Activated T-cell treated with anti-CD3 and anti-CD28 coated beads for 1 hour (primary cell): ENCODE measurements at places on chromosomes 1 and 21.

- no peak for DNase-seq
These were observed 9.4 kb downstream of the PGM1 start for GRCh38 chr1:63602629-63603028.

- DNase-seq = no peak
These were observed 1647.9 kb downstream of the PLA2G4A start for GRCh38 chr1:188476606-188477005.

DNA sequence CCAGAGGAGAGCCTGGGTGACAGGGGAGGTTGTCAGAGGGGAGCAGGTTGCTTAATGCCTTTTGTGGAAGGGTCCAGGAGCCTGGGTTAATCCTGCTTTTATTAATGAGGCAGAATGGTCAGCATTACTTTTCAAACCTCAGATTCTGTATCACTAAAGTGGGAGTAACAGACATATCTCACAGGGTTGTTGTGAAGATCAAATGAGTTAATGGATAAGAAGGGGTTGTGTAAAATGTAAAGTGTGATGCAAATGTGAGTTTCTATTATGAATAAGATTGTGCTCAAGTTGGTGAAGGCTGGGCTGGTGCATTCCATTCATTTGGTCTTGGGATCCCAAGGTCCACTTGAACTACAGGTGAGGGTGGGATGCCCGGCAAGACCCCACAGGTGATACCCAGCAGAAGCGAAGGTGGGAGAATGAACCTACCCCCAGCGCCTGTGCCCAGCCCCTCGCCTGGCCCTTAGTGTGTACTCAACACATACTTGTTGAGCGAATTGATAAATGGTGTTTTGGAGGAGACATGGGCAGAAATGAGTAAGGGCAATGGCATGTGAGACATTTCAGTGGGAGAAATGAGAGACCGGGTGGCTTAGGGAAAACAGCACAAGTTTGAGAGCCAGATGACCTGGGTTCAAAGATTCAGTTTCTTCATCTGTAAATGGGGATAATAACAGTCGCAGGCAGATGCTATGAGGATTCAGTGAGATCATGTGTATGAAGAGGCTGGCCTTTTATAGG is 6.2 kb downstream of the SLC26A9 start:
- no peak for DNase-seq

DNA sequence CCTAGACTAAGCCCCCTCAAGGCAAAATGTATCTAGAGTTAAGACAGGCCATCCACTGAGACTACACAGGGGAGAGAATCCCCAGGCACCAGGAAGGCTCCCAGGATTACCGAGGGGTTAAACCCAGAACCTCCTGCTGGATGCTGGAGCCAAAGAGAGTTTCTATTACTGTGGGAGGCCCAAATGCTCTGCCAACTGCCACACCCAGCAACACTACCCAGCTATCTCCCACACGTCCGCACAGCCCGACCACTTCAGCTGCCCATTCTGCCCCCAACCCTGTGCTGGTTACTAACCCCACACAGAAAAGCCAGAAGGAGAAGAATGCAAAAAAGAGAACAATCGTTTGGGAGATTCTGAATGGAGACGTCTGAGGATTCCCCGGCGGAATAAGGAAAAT is 63.6 kb downstream of the CD46 start:
- no peak for DNase-seq

- no peak for DNase-seq
These were observed 544.8 kb upstream of the CAMK1G start for GRCh38 chr1:209038735-209039134.
